Suprapubic skin (tissue), 4 donors: ENCODE measurements at places on chromosomes 7 and 10.

DNA sequence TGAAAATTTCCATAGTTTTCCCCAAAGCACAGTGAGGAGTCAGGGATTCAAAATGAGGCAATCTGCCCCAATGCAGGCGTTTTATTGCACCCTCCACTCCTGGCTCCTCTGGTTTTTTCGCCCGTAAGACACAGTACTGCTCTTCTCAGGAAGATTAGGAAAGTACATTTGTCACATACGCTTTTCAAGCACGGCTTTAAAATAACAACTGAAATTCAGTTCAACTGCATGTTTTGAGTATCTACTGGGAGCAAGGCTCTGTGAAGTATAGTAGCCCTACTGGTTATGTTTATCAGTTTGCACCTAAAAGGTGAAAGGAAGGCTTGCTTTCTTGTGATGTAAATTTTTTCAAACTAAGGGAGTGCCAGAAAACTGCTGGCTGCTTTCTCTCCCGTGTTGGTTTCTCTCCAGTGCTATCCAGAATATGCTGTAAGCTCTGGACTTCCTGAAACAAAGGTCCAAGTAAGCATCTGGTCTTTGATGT, 1.9 kb upstream of the SGMS1 start:
- no peak for DNase-seq

DNA sequence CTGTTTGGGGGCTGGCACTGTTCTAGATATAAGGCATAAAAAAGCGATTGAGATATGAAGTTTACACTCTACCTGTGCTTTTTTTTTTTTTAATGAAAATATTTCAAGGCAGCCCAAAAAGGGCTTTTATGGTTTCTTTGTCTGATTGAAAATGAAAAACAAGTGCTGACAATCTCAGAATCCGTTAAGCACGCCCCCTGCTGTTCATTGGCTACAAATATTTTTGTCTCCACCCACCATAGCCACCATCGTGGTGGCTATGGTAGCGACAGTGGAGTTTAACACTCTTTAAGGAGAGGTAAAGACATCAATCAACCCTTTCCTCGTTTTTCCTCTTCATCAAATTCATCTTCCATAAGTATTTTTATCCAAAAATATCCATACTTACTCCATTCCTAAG, 94.2 kb downstream of the CD36 start:
- no peak for DNase-seq

- DNase-seq = no peak
Measured at GRCh38 chr7:55314967-55315366, 50.2 kb upstream of the LANCL2 start.

- DNase-seq = no peak
Measured at GRCh38 chr10:85874208-85874607, 492.4 kb downstream of the GRID1 start.

- DNase-seq = no peak
Measured at GRCh38 chr10:43928425-43928968, 279.8 kb upstream of the ZNF32 start.
